T-helper 2 cell (primary cell): ENCODE measurements at places on chromosomes 13 and 19.

- no peak for DNase-seq
Observed at GRCh38 chr13:75010941-75011340, 471.0 kb downstream of the TBC1D4 start.

GRCh38 chr19:31290931-31291590, 58.2 kb downstream of the TSHZ3 start:
- DNase-seq, result no peak

DNA sequence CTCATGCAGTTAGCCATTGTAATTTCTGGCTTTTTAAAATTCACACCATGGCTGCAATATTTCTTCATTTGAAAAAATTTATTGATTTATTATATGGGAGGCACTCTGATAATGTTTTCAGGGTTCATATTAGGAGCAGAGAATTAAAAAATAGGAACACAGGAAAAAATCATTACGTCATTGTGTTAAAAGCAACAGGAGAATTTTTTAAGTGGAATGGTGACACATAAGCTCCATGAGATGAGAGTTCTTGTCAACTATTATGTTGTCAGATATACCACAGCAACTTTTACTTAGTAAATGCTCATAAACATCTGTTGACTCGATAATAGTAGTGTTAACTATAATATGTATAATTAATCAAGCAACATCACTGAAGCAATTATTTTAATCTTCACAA, 400.1 kb downstream of the TDRD3 start:
- no peak for DNase-seq

GRCh38 chr13:105474983-105475610, 1060.4 kb downstream of the EFNB2 start:
- no peak for DNase-seq

DNA sequence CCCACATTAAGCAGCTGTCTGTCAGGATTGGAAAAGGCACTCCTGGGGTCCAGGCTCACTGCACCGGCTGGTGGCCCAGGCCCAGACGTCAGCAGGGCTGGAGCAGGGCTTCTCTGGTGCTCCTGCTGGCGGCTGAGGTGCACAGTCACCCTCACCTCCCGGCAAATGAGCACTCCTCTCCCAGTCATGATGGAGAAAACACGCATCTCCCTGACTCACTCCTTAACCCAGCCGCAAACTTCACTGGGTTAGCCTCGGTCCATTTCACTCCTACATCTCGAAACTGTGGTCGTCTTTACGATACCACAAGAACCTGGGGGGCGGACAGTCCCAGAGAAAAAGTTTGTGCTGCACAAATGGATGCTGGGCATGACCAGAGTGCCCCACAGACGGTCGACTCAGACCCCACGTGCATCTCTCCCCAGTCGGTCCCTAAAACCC, 3.3 kb upstream of the RASA3 start:
- DNase-seq, result no peak

DNA sequence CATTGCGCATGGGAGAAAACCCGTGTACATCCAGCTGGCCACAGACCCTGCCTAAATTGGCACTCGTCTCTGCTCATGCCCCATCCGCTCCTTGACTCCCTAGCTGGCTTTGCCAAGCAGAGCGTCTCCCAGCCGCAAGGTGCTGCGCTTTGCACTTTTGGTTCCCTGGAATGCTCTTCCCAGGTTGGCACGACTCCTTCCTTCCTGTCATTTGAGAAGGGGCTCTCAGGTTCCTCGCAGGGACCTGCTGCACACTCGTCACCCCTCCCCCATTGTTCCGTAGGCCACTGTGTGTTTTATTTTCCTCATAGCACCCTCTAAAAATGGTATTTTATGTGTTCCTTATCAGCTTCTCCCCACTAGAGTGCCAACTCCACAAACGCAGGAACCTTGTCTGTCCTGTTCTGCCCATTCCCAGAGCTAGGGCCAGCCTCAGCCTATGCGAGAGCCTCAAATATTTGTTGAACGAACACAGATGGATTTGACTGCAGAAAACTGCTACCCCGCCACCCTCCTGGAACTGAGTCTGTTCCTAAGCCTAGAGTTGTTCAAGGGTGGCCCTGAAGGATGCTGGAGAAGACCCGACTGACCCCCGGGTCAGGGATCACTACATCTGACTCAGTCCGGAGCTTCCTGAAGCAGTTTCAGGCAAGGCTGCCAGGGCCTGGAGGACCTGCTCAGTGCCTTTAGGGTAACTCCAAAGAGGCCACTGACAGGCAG, 8.4 kb upstream of the CEBPA start:
- DNase-seq, result no peak

DNA sequence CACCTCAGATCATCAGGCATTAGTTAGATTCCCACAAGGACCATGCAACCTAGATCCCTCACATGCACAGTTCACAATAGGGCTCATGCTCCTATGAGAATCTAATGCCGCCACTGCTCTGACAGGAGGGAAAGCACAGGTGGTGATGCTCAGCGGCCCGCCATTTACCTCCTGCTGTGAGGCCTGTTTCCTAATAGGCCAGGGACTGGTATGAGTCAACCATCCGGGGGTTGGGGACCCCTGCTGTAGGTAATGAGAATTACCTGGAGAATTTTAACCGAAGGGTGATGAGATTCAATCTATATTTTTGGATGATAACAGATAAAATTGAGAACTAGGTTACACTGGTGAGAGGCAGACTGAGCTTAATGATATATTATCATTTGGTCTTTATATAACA, 101.4 kb downstream of the LACC1 start:
- DNase-seq, result no peak

DNA sequence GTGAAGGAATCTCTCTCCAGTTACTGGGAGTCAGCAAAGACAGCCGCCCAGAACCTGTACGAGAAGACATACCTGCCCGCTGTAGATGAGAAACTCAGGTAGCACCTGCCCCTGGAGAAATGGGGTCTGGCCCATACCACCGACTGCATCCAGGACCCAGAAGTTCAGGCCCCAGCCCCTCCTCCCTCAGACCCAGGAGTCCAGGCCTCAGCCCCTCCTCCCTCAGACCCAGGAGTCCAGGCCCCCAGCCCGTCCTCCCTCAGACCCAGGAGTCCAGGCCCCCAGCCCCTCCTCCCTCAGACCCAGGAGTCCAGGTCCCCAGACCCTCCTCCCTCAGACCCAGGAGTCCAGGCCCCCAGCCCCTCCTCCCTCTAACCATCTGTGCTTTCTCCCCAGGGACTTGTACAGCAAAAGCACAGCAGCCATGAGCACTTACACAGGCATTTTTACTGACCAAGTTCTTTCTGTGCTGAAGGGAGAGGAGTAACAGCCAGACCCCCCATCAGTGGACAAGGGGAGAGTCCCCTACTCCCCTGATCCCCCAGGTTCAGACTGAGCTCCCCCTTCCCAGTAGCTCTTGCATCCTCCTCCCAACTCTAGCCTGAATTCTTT, 3.0 kb downstream of the APOC2 start:
- DNase-seq, result no peak

GRCh38 chr13:30976025-30976424, 43.6 kb downstream of the TEX26 start:
- DNase-seq, result no peak

- no peak for DNase-seq
Observed at GRCh38 chr19:52735734-52736133, 890 bp upstream of the ZNF611 start.

- DNase-seq, result no peak
Observed at GRCh38 chr19:16406356-16406755, 65.4 kb downstream of the EPS15L1 start.

- no peak for DNase-seq
Observed at GRCh38 chr19:3978145-3978544, 7.1 kb downstream of the EEF2 start.
